Activated T-cell treated with anti-CD3 and anti-CD28 coated beads, Interleukin-2, amount 50 U/mL, for 72 hours (primary cell): ENCODE measurements at places on chromosomes 12 and 14. TPM values are rescaled to one million over a fixed set of nuclear protein-coding genes. Genes with fewer than 3 reads are reported as not detected.

- H3K4me3 ChIP-seq, result no peak overlapping the region
- DNase-seq, result no peak
- no peaks in the 10 kb centered on the region for H3K27me3 ChIP-seq
- no peak overlapping the region for H3K27ac ChIP-seq
- H3K4me1 ChIP-seq, result peaks cover 62% of the 10 kb centered on the region
These were observed 380.8 kb upstream of the RGS6 start for GRCh38 chr14:71551291-71551950.

- peaks cover under 1% of the 10 kb centered on the region for H3K4me1 ChIP-seq
- H3K27ac ChIP-seq, result no peak overlapping the region
- H3K4me3 ChIP-seq, result peak overlapping the region; percentile 29
These were observed 4.5 kb upstream of the RPGRIP1 start for GRCh38 chr14:21275261-21275858.

GRCh38 chr12:56258068-56258819 is at the start of gene ANKRD52:
TSS of gene ANKRD52 (minus strand) at chr12:56258384. CDS start at chr12:56258269, 115 bp downstream.
- peak within 1 kb of the TSS; percentile 47 for H3K27ac ChIP-seq
- no peaks in the 10 kb centered on the region for H3K27me3 ChIP-seq
- H3K4me3 ChIP-seq, result peak within 1 kb of the TSS; percentile 92

GRCh38 chr12:78455991-78456390 is 408.6 kb upstream of the SYT1 start:
- H3K36me3 ChIP-seq, result peaks cover 3% of the 10 kb centered on the region
- no peak overlapping the region for H3K4me3 ChIP-seq
- no peaks in the 10 kb centered on the region for H3K4me1 ChIP-seq
- H3K27ac ChIP-seq, result no peak overlapping the region

The HHIPL1 gene
- 0.39 TPM for total RNA-seq

The FBRSL1 gene
- 37.0 TPM for total RNA-seq
